Activated CD4-positive, CD25-positive, alpha-beta regulatory T cell treated with anti-CD3 and anti-CD28 coated beads, Interleukin-2, amount 50 U/mL, for 24 hours (primary cell): ENCODE measurements at places on chromosomes 16 and 17.

GRCh38 chr16:78988361-78988969, 612.1 kb downstream of the MAF start:
- no peak for ATAC-seq

- no peak for ATAC-seq
Measured at GRCh38 chr17:8046306-8046928, 7.6 kb downstream of the ALOX15B start.

DNA sequence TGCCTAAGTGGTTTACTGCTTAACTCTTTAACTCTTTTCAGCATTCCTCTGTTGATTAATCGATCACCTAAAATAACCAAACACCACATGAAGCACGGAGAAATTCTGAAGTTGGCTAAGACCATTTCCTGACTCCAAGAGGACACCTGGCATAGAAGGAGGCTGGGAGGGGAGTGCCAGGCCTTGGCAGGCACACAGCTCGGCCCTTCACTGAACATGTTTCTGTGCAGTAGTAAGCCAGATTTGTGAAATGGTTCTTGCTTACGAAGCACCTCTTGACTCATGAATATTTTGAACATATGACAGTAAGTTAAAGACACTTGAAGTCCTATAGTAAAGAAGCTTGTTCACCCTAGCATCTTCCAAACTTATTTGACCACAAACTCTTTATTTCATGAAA, 82.3 kb downstream of the FOXL1 start:
- no peak for ATAC-seq

DNA sequence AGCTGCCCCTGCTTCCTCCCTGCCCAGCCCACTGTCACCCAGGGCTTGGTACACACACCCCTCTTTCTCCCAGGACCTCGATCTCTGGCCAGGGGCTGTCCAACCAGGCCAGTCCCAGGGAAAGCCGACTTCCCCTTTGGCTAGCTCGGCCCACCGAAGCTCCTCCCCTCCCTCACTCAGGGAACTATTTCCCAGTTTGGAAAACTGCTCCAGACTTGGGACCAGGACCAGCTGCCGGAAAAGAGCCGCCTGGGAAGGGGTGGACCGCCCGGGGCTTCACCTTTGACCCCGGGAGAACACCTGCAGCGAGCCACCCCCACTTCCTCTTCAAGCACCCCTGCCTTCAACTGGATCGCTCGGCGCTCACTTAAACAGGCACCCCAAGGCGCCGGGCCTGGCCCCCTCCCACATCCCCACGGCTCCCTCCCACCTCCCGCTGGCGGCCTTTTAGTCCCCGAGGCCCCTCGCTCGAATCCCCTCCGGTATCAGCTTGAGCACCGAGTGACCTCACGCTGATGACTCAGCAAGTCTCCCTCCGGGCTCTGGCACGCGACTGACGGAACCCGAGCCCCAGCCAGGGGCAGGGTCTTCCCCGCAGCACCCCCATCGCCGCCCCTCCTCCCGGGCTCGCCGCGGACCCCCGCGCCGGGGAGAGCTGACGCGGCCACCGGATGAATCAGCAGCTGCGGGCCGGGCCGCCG, 934 bp downstream of the MAFG start:
- ATAC-seq, result peak; percentile 45

DNA sequence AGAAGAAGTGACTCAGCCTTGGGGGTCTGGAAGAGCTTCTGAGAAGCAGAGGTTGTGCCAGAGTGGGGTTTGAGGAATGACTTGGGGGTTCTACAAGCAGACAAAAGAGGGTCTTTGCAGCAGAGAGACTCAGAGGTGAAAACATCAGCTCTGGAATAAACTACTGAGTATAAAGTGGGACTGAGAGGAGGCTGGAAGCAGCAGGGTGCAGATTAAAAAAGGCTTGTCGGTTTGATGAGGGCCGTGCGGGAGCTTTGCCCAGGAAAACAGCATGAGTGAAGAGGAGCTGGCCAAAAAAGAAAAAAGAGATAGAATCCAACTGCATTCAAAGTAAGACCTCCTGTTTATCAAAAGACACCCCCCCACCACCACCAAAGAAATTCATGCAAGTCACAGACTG, 13.1 kb upstream of the ACE start:
- ATAC-seq, result no peak

DNA sequence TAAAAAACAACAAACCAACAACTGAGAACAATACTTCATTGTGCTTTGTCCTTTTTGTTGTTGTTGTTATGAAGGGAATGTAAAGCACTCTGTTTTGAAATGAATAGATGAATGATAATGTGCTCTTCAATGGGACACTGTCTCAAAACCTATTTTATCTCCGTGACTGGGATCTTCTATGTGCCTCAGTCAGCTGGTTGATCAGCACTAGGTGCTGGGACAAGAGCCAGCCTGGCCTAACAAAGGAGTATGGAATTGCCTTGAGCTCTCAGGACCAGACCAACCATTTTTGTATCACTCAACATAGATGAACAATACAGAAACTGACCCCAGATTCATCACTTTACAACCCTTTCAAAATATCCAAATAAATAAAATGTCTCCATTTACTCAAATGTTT, 440.2 kb downstream of the KCNJ2 start:
- no peak for ATAC-seq

- ATAC-seq, result no peak
Measured at GRCh38 chr17:42409523-42410318, 13.3 kb downstream of the CAVIN1 start.

DNA sequence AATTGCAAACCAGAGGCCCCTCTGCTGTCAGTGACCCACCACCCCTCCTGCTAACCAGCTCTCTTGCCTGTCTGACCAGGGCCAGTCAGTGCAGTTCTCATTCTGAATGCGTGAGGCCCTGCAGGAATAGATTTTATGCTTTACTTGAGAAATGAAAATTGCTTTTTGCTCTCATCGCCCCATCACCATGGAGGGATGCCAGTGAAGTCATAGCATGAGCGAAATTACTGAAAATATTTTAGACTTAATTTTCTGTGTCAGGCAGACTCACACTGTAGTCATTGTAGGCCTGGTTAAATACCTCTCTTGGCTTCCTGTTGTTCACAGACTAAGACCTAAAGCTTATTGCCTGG, 490.5 kb upstream of the CDH5 start:
- no peak for ATAC-seq

- ATAC-seq, result no peak
Measured at GRCh38 chr16:88088161-88088581, 136.9 kb downstream of the BANP start.

- ATAC-seq, result no peak
Measured at GRCh38 chr17:42891539-42892152, 9.0 kb upstream of the G6PC1 start.

- ATAC-seq, result no peak
Measured at GRCh38 chr16:77660311-77660710, 62.0 kb upstream of the NUDT7 start.

- no peak for ATAC-seq
Measured at GRCh38 chr16:85126394-85126704, 14.1 kb upstream of the CIBAR2 start.

- peak; percentile 13 for ATAC-seq
Measured at GRCh38 chr16:21568502-21569189, 30.7 kb upstream of the METTL9 start.

DNA sequence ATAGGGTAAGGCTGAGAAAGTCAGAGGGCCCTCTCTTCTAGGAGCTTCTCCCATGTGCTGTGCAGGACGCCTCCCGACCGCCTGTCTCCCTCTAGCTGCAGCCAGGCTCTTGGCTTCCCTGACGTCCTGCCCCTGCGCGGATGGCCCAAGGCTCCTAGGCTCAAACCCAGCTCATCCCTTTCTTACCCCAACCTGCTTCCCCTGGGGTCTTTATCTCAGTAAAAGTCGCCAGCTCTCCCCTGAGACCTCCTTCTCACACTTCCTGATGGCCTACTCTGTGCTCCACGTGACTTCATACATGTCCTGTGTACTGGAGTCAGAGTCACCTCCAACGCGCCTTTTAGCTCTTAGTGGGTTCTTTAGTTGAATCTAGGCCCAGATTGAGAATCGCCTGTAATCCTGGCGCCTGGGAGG, 1.1 kb upstream of the ZNF747 start:
- ATAC-seq, result peak; percentile 67

DNA sequence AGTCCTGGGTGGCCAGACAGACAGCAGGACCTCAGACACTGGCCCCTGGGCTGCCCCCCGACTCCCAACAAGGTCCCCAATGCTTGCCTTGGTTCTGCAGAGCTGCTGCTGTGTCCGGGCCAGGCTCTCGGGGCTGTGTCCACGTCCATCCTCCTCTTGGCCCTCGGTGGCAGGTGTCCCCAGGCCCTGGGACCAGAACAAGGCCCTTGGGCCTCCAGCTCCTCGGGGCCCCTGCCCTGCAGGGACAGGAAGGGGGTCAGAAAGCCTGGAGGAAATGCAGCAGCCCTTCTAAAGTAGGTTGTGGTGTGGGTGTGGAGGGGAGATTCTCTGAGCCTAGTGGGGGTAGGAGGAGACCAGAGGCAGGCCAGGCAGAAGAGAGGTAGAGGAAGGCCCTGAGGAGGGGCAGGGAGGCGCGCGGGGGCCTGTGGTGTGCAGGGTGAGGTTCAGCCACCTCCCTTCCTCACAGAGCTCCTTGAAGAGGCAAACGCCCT, 2.5 kb upstream of the AXIN1 start:
- ATAC-seq, result no peak

GRCh38 chr17:66793814-66794213, 41.1 kb upstream of the CACNG5 start:
- no peak for ATAC-seq

DNA sequence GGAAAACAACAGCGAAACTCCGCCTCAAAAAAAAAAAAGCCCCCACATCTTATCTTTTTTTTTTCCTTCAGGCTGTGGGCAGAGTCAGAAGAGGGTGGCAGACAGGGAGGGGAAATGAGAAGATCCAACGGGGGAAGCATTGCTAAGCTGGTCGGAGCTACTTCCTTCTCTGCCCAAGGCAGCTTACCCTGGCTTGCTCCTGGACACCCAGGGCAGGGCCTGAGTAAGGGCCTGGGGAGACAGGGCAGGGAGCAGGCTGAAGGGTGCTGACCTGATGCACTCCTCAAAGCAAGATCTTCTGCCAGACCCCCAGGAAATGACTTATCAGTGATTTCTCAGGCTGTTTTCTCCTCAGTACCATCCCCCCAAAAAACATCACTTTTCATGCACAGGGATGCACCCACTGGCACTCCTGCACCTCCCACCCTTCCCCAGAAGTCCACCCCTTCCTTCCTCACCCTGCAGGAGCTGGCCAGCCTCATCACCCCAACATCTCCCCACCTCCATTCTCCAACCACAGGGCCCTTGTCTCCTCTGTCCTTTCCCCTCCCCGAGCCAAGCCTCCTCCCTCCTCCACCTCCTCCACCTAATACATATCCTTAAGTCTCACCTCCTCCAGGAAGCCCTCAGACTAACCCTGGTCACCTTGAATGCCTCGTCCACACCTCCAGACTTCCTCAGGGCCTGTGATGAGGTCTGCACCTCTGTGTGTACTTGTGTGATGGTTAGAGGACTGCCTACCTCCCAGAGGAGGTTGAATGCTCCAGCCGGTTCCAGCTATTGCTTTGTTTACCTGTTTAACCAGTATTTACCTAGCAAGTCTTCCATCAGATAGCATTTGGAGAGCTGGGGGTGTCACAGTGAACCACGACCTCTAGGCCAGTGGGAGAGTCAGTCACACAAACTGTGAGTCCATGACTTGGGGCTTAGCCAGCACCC, 1.2 kb upstream of the HBA1 start:
- ATAC-seq, result no peak

- ATAC-seq, result no peak
Measured at GRCh38 chr16:89502081-89502843, 5.9 kb upstream of the SPG7 start.

GRCh38 chr17:67400193-67400592, 23.1 kb downstream of the PITPNC1 start:
- ATAC-seq, result no peak

DNA sequence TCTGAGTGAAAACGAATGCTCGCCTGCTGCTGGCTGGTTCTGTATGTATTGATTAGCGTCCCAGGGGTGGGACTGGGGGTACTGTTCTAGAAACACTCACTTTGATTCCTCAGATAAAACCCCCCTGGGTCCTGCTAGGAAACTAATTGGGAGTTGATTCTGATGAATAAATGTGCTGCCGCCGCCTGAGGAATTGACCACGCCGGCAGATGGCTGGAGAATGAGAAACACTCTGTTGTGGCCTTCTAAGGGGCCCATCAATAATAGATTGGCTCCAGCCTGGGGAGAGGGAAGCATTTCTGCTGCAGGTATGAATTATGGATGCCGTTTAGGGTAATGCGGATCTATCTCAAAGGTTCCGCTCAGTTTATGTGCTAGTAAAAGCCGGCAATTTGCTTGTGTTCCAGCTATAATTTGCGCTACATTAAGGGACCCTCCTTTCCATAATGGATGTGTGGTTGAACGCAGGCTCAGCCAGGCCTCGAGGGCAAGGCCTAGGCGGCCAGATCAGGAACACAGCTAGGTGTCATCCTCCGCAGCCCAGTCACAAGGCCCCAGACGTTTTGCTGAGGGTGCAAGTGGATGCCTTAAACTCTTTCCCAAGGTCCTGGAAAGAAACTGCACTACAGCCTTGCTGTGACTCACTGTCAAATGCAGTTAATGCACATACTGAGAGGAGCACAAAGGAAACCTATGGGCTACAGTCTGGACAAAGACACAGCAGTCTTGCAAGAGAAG, 132.2 kb upstream of the HS3ST2 start:
- ATAC-seq, result no peak

GRCh38 chr17:37458805-37459204, 30.9 kb upstream of the DUSP14 start:
- ATAC-seq, result no peak

DNA sequence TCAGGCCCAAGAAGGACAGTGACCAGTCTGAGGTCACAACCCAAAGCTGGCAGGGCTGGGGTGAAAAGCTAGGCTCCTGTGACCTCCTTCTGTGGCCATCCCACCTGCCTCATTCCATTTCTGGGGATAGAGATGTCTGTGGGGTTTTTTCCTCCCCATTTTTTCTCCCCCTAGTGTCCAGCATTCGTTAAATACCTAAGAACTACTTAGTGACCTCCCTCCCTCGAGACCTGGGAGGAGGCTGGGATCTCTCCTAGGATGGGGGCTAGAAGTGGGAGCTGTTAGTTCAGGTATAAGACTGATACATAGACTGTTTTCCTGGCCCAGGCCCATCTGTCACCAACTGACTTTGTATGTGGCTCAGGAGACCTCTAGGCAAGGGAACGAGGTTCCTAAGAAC, 20.5 kb upstream of the STAC2 start:
- no peak for ATAC-seq

GRCh38 chr17:17172001-17172939, 33.9 kb downstream of the PLD6 start:
- ATAC-seq, result no peak

DNA sequence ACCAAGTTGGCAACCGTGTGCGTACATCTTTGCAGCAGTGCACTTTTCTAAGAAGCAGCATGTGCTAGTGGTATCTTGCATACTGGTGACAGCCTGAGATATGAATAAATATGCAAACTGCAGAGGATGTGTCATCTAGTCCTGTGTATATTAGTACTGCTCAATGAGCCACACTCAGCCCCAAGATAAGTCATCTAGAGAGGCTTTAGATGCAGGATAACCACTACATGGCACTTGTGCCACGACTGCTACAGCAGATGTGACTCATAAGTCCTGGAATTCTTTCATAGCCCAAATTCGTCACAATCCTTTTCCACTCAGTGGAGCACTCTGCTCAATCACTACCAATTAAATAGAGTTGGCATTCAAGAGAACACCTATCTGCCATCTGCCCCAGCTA, 171.5 kb downstream of the AXIN2 start:
- ATAC-seq, result no peak

GRCh38 chr16:62167551-62167950, 131.3 kb upstream of the CDH8 start:
- no peak for ATAC-seq
